ENCODE measurements at places on chromosomes 3 and 15.

- DNase-seq: peak; percentile 69
Observed at GRCh38 chr15:65303687-65304380, 643 bp upstream of the RNU5B-1 start.

- DNase-seq: no peak
Observed at GRCh38 chr15:51841406-51842040, 12.1 kb downstream of the TMOD3 start.

GRCh38 chr15:27826411-27826810, 272.7 kb downstream of the OCA2 start:
- peak; percentile 36 for DNase-seq

- DNase-seq: no peak
Observed at GRCh38 chr3:58202917-58203360, 7.8 kb downstream of the DNASE1L3 start.

GRCh38 chr3:21109056-21109455, 642.0 kb downstream of the ZNF385D start:
- no peak for DNase-seq

GRCh38 chr3:188298585-188298984, 144.6 kb downstream of the LPP start:
- DNase-seq: no peak

DNA sequence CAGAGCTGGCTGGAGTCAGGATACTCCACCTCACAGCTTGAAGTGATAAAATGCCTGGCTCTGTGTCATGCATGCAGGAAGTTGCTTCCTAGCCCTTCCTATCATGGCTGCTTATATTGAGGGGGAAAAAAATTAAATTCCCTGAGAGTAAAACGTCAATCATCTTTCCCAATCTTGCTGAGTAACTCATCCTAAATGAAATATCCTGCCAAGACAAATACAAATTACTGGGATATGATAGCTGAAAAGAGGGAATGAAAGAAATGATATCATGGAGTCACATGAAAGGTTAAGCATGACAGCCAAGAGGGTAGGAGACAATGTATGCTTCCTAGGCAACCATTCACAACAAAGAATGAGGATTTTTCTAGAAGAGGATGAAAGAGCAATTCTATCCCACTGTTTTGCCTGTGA, 110.6 kb downstream of the ABI3BP start:
- peak; percentile 84 for DNase-seq

- DNase-seq: no peak
Observed at GRCh38 chr15:86903642-86904421, 824.2 kb downstream of the AGBL1 start.

DNA sequence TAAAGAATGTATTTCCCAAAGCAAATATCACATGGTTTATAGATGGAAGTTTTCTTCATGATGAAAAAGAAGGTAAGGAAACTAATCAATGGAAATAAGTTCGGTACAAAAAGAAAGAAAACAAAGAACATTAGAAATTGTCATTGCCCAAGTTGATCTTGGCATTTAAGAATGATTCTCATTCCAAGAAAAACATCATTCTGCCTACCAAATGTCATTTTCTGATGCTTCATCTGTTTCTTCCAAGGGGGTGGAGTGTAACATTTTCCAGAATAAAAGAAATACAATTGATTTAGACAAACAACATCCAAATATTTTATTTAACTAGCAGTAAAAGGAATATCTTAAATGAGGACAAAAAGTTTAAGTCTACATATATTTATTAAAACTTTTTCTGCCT, 3.0 kb upstream of the ZBED2 start:
- DNase-seq: no peak

DNA sequence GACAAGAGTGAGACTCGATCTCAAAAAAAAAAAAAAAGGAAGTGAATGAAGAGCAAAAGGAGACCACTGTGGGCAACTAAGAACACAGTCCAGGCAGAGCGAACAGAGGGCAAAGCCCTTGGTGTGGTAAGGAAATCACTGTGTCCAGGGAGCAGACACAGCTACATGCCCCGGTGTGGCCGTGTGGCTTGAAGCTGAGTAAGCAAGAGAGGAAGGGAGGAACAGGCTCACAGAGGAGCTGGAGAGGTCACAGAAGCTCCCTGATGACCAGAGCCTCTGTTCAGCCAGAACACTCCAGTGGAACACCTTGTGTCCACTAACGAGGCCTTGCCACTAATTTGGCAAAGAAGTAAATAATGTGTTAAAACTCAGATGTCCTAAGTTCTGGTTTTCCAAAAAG, 60.6 kb upstream of the GATA2 start:
- no peak for DNase-seq

DNA sequence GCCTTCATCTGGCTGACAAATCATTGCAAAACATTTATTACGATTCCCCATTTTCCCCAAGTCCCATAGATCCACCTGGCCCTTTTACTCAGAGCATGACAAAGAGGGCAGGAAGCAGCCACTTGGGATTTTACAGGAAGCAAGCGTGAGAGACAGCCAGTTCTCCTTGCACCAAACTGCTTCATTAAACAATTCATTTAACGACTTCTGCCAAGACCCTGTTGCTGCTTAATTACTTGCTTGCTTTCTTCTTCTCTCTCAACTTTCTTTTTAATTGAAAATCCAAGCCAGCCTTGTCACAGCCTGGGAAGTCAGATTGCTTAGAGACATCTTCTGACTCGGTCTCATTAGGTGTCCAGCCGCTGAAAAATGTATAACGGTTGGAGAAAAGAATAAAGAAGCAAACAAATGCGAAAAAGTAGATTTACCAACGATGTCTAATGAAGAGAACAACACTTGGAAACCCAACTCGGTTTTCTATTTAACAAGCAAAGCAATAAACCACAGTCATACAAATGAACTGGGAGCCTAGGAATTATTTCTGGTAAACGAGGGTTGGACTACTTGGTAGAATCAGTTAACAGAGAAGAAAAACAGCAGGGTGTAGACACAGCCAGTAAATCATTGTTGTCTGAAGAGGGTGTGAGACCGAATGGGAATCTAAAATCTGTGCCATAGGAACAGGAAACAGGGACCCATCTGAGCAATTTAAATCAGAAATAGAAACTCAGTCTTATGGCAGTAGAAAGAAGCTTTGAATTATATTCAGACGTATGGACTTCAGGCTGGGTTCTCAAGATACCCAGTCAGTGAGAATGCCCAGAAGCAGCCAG, 298.3 kb downstream of the LRRC3B start:
- DNase-seq: no peak

- DNase-seq: peak; percentile 63
Observed at GRCh38 chr15:43067717-43068461, 37.9 kb downstream of the UBR1 start.

DNA sequence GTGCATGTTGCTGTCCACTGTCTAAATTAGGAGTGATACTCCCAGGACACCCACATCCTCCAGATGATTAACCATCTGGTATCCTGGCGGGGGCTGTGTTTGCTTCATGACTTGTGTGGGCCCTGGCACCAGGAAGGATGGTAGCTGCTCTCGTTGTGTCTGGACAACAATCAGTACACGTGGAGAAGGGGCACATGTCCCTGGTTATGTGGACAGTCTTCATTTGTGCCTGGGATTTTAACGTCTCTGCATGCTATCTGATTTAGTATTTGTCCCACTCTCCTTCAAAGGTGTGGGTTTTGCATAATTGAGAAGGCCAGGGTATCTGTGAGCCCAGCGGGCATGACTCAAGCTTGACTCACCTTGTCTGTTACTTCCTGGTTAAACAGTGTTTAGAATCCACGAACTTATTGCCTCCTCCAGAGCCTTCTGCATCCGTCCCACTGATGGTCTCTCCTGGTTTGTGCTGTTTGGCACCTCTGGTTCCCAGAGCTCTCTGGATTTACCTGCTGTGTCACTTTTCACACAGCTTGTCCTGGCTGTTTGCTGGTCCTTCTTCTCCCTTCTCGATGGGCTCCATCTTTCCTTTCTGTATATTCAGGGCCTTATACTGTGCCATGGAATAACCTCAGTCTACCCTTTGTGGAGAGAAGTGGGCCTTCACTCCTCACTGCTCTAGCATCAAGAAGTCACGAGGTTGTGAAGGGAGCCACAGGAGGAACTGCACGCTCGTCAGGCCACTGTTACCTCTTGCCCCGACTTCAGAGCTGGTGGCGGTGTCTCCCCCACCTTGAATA, 32.5 kb downstream of the ARNT2 start:
- peak; percentile 63 for DNase-seq

DNA sequence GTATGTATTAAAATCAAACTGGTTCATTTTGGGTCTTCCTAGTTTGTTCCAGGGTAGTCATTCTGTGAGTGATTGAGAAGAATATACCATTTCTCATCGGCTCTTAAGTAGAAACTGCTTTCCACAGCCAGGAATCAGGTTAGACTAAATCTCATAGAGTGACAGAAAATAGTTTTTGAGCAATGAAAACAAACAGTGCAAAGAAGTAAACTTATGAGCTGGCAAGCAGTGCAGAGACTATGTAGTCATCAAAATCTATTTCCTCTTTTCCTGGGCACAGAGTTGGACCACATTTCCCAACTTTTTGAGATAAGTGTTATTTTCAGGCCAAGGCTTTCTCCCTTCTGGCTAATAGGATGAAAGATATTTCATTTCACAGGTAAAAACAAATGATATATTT, 66.5 kb downstream of the UBE3A start:
- peak; percentile 10 for DNase-seq

- DNase-seq: no peak
Observed at GRCh38 chr3:38016410-38016809, 13.0 kb downstream of the PLCD1 start.

GRCh38 chr3:101994386-101994785, 145.1 kb downstream of the NFKBIZ start:
- no peak for DNase-seq

GRCh38 chr15:75799190-75799589, 44.1 kb upstream of the UBE2Q2 start:
- no peak for DNase-seq

DNA sequence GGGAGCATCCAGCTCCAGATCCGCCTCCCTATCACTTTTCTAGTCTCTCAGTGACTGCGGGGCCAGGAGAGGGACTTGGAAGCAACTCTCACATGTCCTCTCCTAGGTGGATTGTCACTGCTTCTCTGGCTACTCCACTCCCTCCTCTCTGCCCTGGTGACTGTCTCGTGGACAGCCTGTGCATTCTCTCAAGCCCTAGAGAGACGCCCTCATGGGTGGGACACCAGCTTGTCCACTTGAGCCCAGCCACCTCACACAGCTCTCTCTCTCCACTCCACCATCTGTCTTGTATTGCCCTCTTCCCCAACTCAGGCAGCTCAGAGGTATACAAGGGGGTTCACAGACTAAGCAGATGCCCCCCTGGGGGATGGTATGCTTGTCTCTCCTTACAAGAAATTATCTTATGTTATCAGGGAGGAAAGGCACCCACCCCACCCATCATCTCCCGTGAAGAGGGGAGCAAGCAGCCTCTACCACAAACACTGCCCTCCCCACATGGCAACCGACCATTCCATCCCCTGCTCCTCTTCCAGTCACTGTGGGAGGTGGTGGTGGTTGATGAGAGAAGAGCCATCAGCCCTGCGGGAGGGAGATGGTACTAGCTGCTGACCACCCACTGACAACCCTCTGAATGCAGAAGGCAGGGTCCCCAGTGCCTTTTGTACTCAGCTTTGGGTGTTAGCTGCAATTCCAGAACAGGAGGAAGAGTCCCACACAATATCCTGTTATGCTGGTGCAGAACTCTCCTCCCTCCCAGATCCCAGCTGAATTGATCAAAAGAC, 15.5 kb upstream of the LOXL1 start:
- DNase-seq: no peak

DNA sequence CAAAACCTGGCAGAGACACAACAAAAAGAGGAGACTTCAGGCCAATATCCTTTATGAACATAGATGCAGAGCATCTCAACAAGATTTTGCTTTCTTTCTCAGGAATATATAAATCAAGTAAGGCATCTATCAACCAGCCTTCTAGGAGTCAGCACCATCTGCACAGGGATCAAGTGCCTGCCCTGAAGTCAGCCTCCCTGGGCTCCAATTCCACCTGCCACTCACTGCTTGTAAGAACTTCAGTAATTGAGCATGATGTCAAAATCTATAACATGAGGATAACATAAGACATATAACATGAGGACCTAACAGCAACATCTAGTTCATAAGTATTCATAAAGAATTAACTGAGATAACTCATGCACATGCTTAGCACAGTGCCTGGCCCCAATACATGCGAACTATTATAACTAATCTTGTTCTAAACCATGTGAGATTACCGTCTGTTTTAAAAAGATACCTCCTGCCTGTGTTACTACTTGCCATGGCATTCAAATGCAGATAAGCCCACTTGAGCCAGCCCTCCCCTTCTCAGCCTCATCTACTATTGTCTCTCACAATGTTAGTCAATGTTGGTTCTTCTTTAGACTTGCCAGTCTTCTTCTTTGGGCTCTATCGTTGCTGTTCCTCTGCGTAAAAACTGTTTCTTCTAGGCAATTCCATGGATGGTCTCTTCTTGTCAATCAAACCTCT, 91.6 kb downstream of the PLD1 start:
- no peak for DNase-seq

DNA sequence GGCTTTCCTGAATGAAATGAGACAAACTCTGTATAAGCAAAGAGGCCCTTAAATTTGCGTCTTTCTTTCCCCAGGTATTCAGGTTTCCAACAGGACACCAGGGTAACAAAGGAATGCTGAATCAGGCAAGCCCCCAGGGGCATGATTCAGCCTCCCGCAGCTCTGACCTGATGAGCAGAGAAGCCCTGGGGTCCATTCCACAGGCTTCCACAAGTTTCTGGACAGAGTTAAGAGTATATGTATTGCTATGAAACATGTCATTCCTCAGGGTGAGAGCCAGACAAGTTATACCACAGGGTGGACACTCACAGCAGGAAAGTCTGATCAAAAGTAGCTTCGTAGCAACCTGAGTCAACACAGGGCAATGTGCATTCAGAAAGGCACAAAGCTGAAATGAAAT, 68.1 kb upstream of the CTNNB1 start:
- peak; percentile 20 for DNase-seq

DNA sequence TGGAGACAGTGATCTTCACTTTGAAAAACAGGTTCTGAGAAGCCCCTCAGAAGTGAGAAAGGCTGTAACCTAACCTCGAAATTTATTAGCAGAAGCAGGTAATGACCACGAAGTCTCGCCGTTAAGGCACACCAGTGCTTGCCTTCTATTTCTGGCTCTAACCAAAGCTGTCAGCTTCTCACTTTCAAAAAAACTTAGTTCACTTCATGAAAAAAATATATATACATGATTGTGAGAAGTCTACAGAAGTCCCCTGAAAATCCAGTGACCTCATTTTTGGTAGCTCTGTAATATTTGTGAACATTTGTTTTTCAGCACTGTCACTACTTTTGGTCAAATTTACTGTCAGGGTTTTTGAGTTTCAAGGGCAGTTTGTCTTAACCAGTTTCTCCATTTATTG, 19.1 kb upstream of the AKAP13 start:
- DNase-seq: no peak
